Body of pancreas (tissue), 4 donors: ENCODE measurements at places on chromosomes 7 and 10.

- DNase-seq = no peak
Measured at GRCh38 chr7:52168085-52168484, 851.5 kb upstream of the COBL start.

DNA sequence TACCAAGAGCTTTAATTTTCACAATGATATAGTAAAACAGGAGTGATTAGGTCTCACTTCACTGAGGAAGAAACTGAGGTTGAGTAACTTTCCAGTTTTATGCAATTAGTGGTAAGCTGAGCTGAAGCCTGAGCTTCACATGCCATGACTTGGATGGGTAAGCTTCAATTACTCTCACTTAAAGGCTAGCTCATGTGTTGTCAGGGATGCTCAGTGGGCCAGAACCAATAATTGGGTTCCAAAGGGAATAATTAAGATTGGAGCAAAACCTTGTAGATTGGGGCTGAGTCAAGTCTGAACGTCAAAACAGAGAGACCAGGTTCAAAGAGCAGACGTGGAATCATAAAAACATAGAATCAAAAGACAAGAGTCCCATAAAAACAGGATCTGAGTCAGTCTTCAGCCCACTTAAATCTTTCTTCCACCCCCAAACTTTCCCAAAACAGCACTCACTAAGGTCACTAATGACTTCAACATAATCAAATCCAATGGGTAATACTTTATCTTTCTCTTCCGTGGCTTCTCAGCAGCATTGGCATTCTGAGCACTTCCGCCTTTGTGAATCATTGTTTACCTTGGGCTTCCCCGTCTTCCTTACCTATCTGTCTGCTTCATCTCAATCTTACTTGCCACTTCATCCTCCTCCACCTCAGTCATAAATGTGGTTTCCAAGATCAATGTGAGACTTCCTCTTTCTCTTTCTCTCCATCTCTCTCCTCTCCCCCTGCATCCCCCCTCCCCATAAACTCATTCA, 23.0 kb upstream of the EGFR start:
- no peak for DNase-seq

DNA sequence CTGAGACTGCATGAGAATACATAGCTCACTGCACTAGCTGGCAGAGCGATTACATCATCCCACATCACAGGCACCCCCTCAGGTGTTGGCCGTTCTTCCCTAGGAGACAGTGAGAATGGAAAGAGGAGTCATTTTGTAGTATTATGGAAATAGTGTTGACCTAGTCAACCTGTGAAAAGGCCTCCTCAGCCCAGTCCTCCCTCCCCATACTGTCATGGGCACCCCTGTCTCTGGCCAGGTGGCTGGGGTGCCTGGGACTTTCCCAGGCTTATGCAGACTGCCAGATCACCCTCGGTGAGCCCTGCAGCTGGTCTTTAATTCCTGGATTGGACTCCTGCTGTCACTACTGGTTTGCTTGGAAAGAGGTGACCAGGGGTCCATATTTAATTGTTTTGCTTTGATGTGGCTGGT, 4.0 kb downstream of the INPP5A start:
- peak; percentile 20 for DNase-seq

DNA sequence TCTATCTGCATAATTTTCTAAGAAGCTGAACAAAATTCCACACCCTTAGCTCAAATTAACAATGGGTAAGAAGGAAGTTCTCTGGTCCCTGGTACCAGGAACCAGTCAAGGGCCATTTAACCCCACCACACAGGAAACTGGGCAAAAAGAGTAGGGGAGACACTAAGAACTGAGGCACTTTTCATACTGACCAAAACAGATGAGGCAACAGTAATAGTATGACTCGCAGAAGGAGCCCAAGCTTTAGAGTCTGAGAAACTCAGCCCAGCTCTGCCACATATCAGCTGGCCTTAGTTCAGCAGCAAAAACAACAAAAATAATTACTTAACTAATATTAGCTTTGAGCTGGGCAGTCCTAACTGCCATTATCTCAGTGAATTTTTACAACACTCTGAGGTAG, 221.2 kb downstream of the FAM107B start:
- no peak for DNase-seq

DNA sequence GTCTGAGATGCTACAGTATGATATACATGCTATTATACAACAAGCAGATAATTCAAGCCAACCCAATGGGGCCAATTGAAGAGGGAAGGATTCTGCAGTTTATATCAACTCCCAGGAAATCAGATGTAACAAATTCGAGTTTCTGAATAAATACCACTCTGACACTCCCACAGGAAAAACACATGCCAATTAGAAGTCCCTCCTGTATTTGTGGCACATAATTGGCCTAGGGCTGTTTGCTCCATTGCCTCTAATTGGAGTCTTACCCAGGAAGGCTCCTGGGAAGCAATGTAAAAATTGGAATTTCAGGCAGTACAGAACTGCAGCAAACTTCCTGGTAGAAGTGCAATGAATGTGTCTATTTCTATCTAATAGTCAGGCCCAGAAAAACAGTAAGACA, 4.7 kb downstream of the PPA1 start:
- no peak for DNase-seq
